Large intestine (tissue), 12 donors: ENCODE measurements at places on chromosomes 11 and 22. TPM values are rescaled to one million over a fixed set of nuclear protein-coding genes. Genes with fewer than 3 reads are reported as not detected.

The OR5B21 gene
- 0.07 TPM for polyA plus RNA-seq

The DGCR6 gene
- 5.9 TPM for polyA plus RNA-seq

GRCh38 chr22:43554694-43555365 is 143.0 kb downstream of the MPPED1 start:
- DNase-seq = no peak

DNA sequence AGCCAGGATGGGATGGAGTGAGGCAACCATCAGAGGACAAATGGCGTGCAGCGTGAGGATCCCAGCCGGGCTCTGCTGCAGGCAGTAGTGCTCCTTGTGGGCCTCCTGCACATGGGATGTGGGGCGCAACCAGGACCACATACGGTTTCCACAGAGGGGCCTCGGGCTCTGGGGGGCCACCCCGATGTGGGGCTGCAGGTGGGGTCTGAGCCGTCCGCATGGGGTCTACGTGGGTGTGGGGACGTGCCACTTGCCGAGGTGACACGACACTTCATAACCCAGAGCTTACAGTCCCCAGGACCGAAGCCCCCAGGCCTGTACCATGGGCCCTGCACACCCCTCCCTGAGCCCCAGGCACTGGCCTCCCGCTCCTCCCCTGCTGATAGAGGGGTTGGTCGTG is 10.8 kb downstream of the TTLL8 start:
- DNase-seq = no peak

DNA sequence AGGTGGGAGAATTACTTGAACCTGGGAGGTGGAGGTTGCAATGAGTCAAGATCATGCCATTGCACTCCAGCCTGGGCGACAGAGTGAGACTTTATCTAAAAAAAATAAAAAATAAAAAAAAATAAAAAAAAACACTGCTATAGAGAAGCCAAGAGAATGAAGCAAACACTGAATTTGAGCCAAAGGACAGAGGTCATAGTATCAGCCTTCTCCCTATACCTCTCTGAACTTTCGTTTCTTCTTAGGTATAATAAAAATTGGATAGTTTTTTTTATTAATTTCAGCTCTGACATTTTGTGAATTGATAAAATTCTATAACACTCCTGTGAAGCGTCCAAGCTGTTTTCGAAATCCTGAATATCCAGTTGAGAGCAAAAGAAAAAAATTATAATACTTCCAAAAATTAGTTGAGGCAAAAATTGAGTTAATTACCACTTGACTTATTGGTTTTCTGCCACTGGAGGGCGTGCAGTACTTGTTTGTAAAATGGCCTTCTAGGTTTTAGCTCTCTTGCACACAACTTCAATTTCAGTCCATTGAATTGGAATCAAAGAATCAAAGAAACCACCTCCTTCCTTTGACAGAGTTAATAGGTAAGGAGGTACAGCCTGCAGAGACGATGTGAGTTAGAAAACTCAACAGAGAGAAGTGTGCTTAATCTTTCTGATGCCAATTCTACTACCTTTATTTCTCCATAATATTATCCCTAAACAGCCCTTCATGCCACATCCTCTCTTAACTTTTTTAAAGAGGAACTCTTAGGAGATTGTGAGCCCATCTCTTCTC is 143.2 kb downstream of the BBOX1 start:
- DNase-seq = no peak
